ENCODE measurements at places on chromosomes 16 and 17. TPM values are rescaled to one million over a fixed set of nuclear protein-coding genes. Genes with fewer than 3 reads are reported as not detected.

HIC1 gene
- 4.2 TPM for total RNA-seq

RGS11 gene
- 10.1 TPM for total RNA-seq

GDE1 gene
- total RNA-seq = 62.1 TPM

CNTNAP4 gene
- total RNA-seq = 79.4 TPM

SNF8 gene
- total RNA-seq = 43.8 TPM

PSME3 gene
- 55.1 TPM for total RNA-seq

All from diencephalon (tissue), 1 donor.